ENCODE measurements at places on chromosomes 6 and 20. TPM values are rescaled to one million over a fixed set of nuclear protein-coding genes. Genes with fewer than 3 reads are reported as not detected.

The NR2E1 gene
- not detected for total RNA-seq

The ANKEF1 gene
- total RNA-seq: 0.79 TPM

The CGAS gene
- 4.4 TPM for total RNA-seq

The PLN gene
- 2.7 TPM for total RNA-seq

The OXT gene
- total RNA-seq: not detected

The PI16 gene
- total RNA-seq: under 0.01 TPM

The ESR1 gene
- 3.9 TPM for total RNA-seq

The CPXM1 gene
- total RNA-seq: under 0.01 TPM

The CCR6 gene
- not detected for total RNA-seq

The LAMA5 gene
- total RNA-seq: 157 TPM

The CHRNA4 gene
- total RNA-seq: not detected

The HAO1 gene
- total RNA-seq: not detected

The RAET1L gene
- not detected for total RNA-seq

The BTNL2 gene
- total RNA-seq: not detected

All from aortic smooth muscle cell (primary cell).